ENCODE measurements at places on chromosomes 12 and 14.
A peak's percentile ranks its signal among the peaks of the same experiment; 100 is the strongest.

GRCh38 chr12:50201987-50202521 lies 34.9 kb upstream of the CERS5 start:
- DNase-seq: no peak

GRCh38 chr14:99262977-99263448 lies 9.0 kb downstream of the BCL11B start:
- DNase-seq: no peak

DNA sequence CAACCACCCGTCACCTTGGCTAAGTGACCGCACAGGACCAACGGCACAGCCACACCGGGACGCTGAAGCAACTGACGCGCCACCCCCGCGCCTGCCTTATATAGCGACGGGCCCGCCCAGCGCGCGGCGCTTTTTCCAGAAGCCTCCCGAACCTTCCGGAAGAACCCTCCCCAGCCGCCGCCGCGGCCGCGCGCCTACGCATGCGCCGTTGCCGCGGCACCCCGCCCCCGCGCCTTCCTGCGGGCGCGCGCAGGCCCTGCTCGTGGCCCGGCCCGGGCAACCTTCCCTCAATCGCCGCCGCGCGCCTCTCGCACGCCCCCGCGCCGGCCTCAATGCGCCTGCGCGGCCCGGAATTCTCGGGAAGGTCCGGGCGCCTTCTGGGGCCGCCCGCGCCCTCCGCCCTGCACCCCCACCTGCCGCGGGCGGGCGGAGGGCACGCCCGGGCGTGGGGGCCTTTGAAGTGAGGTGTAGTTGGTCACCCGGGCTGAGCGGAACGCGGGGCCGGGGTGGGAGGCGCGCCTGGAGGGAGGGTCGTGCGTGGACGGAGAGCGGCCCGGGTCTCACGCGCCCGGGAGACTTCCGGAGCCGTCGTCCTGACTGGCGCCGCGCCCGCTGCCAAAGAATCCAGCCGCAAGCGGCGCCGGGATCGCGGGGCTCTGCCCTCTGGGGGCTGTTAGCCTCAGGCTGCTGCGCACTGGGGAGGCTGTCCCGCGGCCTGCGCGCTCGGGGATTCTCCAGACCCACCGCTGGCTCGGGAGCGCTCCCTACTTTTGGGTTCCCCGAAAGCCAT lies at the start of gene HSP90AA1:
TSS of gene HSP90AA1 (minus strand) at position 73 of the 790 bp plus-strand sequence. CDS start 666 bp downstream, outside the sequence.
- peak; percentile 97 for DNase-seq

GRCh38 chr12:90543841-90544240 lies 411.1 kb downstream of the CCER1 start:
- DNase-seq: no peak

DNA sequence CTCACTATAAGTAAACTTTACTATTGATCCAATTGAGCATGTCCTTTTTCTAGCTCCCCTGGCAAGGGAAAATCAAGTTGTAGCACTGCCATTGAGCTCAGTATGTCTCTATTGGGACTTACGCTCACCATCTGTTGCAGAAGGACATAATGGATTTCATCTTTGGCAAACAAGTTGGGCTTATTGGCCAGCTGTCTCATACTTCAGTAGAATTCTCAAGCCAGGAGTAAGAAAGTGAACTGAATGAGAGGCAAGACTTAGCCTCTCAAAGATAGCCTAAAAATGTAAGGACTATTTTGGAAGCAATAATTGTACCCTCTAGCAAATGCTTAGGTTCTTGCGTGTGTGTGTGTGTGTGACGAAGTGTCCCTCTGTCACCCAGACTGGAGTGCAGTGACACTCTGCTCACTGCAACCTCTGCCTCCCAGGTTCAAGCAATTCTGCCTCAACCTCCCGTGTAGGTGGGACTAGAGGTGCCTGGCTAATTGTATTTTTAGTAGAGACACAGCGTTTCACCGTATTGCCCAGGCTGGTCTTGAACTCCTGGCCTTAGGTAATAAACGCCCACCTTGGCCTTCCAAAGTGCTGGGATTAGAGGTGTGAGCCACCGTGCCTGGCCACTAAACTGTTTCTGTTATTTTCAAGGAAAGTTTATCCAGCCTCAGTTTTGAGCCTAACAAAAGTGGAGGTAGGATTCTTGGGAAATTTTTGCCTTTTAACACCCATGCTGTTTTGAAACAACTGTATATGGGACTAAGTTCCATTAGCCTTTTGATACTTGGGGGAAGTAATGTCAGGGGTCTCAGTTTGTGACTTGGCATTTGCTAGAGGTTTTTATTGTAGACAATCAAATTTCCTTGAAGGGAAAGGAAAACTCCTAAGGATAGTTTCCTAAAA lies 7.0 kb downstream of the HNRNPA1 start:
- DNase-seq: no peak

- DNase-seq: no peak
Measured at GRCh38 chr14:105469456-105470349, 4.9 kb upstream of the CRIP2 start.

DNA sequence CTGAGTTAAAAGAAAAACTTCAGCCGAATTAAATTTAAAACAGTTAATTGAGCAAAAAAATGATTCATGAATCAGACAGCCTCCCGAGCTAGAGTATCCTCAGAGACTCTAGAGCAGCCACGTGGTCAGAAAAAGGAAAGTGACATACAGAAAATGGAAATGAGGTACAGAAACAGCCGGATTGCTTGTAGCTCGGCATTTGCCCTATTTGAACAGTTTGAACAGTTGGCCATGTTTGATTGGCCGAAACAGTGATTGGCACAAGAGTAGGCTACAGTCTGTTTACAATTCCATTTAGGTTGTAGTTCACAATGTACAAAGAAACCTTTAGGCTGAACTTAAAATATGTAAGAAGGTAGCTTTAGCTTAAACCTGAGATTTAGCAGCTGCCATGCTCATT lies 12.9 kb upstream of the OXA1L start:
- DNase-seq: no peak

GRCh38 chr12:81597928-81598604 lies 161.1 kb downstream of the PPFIA2 start:
- no peak for DNase-seq

DNA sequence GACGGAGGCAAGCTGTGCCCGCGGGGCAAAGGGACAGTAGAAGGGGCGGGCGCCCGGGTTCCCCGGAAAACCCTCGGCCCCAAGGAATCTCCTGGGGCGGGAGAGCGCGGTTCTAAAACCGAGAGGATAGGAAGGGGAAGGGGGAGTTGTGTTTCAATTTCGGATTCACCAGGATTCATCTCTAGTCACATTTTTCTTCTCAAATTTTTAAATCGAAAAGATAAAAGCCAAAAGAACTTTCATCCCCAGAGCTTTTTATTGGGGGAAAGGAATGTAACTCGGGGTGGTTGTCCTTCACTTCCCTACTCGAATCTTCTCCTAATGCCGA lies 1.4 kb downstream of the BMP4 start:
- DNase-seq: no peak

GRCh38 chr12:13769273-13769672 lies 212.1 kb downstream of the GRIN2B start:
- DNase-seq: no peak

DNA sequence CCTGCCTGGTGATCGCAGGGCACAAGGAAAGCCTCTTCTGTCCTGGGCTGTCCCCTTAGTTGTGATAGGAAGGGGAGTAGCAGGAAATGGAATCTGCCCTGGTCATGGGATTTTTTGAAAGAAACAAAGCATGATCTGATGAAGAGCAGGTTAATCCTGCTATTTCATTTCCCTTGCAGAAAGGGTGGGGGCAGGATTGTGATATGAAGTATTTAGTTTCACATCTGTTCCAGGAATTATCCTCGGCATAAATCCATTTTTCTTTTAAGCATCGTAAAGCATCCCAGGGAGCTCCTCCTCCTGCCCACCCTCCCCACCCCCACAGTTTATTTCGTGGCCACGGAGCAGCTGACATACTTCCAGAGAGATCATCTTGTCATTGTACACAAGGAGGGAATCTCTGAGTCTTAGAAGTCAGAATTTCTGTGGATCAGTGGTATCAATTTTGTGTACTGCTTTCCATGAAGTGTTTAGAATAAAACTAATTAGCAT lies 53.1 kb downstream of the TGFB3 start:
- no peak for DNase-seq

DNA sequence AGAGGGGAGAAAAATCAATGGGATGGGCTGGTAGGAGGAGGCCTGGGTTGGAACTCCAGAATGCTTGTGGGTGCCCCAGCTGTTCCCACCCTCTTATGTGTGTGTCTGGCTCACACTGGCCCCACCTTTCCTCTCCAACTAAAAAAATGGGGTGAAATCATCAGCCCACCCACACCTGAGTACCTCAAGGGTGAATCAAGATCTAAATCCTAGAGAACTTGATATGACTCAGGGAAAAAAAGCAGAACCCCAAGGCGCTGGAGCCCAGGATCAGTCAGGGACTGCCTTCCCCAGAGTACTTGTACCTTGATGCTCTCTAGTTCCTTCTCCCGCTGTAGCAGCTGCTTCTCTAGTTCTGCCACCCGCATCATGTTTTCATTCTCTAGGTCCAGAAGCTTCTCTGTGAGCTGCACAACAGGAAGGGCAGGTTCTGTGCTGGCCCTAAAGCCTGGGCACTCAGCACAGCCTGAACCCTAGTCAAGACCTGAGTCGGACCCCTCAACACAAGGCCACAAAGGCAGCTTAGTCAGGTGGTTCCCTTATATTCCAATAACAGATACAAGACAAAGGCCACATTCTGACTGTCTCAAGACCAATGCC lies 29.7 kb downstream of the PRPF40B start:
- DNase-seq: no peak

DNA sequence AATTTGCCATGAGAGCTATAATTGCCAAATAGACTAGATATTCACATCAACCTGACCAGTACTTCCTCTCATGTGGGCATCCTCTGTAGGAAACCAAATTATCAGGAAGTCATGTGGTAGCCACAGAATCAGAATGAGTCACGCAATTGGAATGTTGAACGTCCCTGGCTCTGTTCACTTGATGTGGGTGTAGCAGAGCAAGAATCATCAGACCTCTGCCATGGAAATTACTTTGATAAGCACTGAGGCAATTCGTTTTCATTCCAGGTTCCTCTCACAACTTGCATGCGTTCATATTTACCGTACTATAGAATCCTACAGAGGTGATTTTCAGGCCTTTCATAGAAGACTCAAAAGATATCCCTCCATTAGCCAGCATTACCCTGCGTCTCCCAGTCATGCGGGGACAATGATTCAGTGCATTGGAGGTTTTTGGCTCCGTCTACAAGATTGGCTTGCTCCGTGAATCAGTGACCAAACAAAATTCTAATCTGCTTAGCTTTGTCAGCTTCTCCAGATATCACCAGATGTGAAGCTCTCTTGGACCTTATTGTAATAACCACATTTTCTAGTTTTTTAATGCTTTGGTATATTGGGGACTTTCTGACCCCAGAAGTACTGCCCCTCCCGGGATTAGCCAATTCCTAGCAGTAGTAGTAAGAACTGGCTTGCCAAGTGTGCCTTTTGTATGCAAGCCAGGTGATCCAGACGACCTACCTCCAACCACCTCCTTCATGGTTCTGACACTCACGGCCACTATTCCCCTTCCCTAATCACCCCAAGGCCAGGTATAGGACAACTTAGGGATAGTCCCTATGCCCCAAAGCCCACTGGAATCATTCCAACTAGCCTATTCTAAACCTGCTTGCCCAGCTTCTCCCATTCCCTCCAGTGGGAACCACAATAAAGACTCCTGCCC lies 133.4 kb downstream of the KICS2 start:
- DNase-seq: no peak

DNA sequence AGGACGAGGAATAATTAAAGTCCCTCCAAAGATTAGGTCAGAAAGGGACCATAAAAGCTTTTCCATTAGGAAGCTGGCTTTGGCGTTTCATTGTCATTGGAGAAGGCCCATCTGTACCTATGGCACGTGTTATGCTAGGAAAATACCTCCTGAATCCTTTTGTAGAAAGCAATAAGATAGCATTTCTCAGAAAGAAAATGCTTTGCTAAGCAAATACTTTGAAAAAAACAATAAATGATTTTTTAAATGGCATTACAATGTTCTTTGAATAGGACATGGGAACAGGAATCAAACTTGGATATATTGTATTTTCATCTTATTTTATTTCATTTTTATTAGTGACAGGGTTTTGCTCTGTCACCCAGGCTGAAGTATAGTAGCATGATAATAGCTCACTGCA lies 967.7 kb downstream of the NRXN3 start:
- DNase-seq: no peak

GRCh38 chr14:91893669-91894068 lies 26.3 kb upstream of the TC2N start:
- DNase-seq: no peak

DNA sequence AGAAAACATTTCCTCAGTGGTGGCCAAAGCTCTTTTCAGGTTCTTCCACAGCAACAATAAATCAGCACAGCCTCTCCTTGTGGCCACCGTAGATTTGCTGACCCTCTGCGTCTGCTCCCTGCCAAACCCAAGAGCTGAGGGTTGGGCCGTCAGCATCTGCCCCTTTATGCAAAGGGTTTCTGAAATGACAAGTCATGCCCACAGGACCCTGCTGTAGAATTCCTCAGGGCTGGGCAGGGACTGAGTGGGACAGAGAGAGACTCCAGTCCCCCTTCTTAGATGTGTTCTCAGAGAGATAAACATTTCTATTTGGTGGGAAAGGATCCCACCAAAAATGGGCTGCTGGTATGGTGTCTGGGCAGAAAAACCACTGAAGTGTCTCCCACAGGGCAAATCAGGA lies 233.0 kb upstream of the PLXNC1 start:
- DNase-seq: no peak

DNA sequence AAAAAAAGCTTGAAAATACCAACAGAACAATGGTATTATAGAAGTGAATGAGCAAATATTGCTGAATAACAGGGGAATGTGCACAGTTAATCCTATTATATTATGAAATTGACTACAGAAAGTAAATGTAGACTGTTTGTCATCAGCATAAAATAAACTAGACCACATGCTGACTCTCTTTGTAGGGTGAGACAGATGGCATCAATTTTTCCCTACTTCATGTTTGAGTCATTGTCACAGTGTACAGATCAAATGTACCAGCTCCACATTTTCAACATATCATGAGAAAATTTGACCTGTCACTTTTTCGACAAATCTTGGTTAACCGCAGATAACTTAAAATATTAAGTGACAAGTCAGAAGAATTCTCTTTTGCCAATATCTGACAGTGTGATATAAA lies 421.0 kb downstream of the RPL10L start:
- DNase-seq: no peak

DNA sequence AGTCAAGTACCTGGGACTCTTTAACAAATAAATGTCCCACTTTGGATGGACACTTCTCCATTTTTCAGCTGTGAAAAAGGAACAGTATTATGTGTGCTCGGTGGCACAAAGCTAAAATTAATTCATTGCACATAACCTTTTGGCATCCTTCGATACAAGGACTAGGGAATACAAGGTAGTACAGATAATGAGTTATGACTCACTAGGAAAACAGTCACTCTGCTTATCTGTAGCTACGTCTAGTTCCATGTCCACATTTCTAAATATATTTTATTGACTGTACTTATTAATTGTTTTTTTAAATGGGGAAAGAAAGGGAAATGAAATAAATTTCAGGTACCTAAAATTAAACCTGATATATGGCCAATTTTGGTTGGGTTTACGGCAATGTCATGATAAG lies 35.2 kb upstream of the RIC8B start:
- no peak for DNase-seq

- no peak for DNase-seq
Measured at GRCh38 chr12:103178366-103179080, 221.0 kb downstream of the ASCL1 start.

GRCh38 chr12:102993537-102993936 lies 36.1 kb downstream of the ASCL1 start:
- no peak for DNase-seq

All from stimulated activated CD8-positive, alpha-beta memory T cell treated with anti-CD3 and anti-CD28 coated beads, Interleukin-7, amount 100 ng/mL, for 1 hour (primary cell).